Urothelium cell line (cell line): ENCODE measurements at places on chromosomes 2 and 18.

DNA sequence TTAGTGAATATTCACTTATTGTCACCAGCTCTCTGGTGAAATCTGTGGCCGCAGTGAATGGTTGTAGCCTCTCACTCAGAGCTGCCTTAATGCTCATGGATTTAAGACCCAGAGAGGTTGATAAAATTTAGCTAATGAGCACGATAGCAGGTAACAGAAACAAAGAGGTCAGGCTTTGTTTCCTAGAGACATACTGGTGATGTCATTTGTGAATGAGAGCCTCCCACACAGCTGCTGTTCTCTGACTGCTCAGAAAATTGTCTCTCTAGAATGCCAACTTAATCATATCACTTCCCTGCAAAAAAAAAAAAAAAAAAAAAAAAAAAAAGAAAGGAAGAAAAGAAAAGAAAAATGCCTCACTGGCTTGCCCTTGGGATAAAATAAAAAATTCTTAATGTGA lies 411.7 kb upstream of the MYT1L start:
- DNase-seq: peak; percentile 26

GRCh38 chr2:203535078-203535783 lies at the start of gene RAPH1:
Gene RAPH1, minus strand, starts transcription at chr2:203535301. Its CDS starts 39,948 bp downstream, at chr2:203495353.
- peak; percentile 92 for DNase-seq

DNA sequence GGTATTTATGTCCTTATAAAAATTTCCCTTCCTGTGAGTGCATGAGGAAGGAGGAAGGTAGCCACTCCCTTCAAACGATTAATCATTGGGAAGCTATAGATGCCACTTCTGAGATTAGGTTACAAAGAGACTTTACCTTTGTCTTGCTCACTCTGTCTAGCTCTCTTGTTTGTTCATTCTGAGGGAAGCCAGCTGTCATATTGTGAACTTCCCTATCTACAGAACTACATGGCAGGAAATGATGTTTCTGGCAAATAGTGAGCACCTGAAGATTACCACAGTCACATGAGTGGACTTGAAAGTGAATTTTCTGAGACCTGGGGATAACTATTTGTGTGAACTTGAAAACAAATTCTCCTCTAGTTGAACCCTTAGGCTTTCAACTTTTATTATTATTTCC lies 776.8 kb downstream of the CCDC85A start:
- no peak for DNase-seq

- DNase-seq: no peak
Observed at GRCh38 chr2:212337486-212338343, 200.9 kb downstream of the ERBB4 start.

- DNase-seq: no peak
Observed at GRCh38 chr2:85076618-85077274, 56.4 kb upstream of the TCF7L1 start.

DNA sequence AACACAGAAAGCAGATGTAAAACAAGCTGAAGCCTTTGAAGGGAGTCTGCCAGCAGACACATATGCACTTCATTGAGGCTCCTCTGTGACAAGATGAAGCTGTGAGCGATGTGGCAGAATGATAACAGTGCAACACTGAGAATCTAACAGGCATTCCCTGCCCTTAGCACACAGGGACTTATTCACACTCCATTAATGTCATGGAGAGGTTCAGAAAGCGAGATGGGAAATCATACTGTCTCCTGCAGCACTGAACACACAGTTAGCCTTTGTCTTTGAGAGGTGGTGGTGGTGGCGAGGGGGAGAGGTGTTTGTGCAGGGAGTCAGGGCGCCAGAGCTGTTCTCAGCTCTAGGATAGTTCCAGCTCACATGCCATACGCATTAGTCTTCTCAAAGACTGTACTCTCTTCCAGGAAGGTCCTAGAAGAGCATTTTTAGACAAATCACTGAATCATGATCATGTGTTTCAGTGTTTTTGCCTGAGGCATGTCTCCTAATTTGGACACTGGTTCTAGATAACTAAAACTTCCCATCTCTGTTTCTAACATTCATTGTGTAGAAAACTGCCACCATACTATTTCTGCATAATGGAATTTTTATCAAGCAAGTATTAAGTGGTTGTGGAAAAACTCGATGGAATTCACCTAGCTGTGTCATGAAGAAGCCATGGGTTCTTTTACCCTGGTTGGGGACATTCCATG lies 93.5 kb upstream of the ITGB6 start:
- DNase-seq: peak; percentile 50

DNA sequence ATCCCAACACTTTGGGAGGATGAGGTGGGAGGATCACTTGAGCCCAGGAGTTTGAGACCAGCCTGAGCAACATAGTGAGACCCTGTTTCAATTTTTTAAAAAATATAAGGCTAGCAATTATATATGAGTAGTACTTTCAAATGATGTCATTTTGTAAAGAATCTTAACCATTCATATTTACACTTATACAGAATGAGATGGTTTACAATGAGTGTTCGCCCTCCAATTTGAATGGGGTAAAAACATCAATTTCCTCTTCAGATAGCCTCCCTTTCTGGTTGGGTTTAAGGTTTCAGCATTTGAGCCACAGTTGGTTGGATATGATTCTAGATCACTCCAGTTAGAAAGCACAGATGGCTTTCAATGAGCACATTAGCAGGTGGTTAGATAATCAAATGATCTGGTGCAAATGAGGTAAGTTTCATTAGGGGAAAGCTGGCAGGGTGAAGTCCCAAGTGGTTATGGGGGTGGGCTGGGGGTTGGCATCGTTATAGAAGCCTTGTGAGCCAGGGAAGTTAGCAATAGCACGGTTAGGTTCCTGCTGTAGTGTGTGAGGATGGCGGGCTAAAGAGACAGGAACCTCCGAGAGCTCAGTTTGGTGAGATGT lies 63.9 kb downstream of the TRPM8 start:
- DNase-seq: no peak

DNA sequence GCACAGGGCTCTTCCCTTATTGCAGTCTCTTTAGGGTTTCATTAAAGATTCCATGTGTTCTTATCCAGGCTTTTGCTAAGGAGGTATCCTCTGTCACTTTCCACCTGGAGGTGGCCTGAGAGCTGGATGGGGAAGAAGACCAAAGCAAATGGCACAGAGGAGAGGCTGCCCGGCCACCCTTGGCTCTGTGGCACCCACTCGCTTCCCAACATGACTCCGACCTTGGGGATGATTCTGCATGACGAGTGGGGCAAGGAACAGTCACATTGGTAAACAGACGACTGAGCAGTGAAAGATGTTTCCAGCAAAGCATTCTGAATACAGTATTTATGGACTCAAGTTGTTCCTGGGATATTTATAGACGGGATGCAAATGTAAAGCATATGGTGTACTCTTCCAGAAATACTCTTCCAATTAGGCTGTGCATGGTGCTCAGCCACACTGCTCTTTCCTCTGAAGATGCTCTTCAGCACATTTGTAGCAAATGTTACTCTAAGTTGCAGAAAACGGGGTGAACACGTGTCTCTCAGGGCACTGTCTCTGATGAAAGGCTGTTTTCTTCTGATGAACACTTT lies 377.1 kb upstream of the HS6ST1 start:
- DNase-seq: no peak
